ENCODE measurements at places on chromosomes 5 and 9.

DNA sequence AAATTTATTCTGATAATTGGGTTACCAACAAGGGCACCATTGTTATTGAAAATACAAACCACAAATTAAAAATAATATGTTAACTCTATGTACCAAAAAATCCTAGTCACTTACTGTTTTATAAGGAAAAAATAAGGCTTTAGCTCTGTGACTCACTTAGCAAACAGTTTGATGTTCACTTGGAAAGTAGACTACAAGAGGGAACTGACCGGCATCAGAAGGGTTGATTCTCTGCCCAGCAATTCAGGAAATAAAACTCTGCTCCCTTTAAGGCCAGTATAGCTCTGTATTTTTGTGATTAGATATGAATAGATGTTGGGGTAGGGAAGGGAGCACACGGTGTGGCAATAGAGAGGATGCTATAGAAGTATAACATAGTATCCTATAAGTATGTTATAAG is 671.3 kb downstream of the LRRC70 start:
- no peak for DNase-seq

- no peak for DNase-seq
Measured at GRCh38 chr5:10760921-10761184, 181 bp downstream of the DAP start.

- no peak for DNase-seq
Measured at GRCh38 chr5:108747774-108748400, at the start of gene FER. Gene FER, plus strand, starts transcription at chr5:108747897. Its CDS starts 50,286 bp downstream, at chr5:108798183.

DNA sequence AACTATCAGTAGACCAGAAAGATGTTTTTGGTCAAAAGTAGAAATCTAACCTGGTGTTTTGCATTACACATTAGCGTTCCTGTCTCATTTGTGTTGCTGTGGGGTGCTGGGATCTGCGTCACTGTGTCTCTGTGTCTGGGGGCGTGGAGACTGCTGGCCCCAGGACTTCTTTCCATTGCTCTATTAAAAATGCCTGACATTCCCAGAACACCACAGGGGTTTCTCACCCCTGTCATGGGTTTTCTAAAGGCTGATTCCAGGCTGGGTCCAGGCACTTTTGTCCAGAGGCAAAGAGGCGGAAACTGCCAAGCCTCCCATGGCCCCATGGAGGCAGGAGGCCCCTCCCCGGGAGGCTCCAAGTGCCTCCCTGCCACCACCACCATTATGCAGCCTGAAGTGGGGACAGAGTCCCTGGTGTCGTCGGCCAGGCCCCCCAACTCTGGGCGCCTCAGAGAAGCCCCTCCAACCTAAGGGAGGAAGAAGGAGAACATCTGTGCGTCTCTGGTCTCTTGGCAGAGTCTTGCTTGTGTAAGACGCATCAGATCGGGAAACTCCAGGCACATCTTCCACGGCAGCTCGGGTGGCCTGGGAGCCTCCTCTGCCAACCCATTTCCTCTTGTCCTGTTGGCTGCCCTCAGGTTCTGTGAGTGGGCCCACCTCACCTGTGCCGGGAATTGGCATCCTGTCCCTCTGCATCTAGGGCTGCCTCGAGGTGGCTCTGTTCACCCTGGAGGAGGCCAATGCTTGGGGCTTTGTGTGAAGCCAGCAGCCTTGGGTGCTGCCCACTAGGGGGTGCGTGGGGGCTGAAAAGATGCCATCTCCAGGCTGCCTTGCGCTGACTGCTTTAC is 13.8 kb upstream of the PLEKHG4B start:
- no peak for DNase-seq

GRCh38 chr5:136028782-136029742 is at the start of gene TGFBI:
Gene TGFBI, plus strand, starts transcription at chr5:136028988. Its CDS starts 68 bp downstream, at chr5:136029056.
- DNase-seq: no peak

Measured in stimulated activated CD4-positive, alpha-beta T cell treated with anti-CD3 and anti-CD28 coated beads, Interleukin-1b, Interleukin-23, amount 100 ng/mL, for 1 hour (primary cell).